Inflammatory macrophage treated with lipopolysaccharide for 1 hour (primary cell): ENCODE measurements at places on chromosomes 6 and 20.

DNA sequence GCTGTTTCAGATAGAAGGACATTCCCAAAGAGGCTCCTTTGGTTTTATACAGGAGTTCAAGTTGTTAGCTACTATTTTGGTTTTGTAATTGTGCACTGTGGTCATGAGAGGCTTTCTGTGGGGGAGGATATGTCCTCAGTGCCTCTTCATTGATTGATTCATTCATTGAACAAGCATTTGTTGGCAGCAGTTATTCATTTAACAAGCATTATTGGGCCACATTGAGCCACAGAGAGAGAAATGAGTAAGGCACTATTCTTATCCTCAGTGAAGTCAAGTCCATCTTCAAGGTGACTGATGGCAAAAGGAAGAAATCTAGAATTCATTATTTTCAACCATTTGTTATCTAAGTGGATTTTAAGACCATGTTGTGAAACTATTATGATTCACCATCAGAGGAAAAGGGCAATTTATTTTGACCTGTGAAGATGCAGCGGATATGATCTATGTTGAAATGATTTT, 697.2 kb upstream of the CITED2 start:
- no peak for DNase-seq

DNA sequence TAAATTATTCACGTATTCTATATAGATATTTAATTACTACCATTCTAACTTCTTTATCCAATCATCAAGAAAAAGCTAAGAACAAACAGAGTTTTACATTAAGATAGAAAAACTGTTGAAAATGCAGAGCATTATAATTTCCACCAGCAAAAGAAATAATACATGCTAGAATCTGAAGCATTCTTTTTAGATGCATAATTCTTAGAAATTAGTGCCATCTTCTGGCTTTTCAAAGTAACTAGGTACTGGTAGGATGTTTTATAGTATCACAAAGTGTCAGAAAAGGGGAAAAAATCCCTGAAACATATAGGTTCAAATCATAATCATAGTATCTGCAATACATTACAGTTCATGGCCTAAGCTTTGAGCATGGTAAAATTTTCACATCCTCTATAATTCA, 178.9 kb downstream of the PHF3 start:
- DNase-seq: no peak

GRCh38 chr6:85640821-85641220, 1.9 kb downstream of the SYNCRIP start:
- DNase-seq: no peak

- DNase-seq: no peak
Measured at GRCh38 chr20:13449868-13450434, 188.8 kb downstream of the TASP1 start.

DNA sequence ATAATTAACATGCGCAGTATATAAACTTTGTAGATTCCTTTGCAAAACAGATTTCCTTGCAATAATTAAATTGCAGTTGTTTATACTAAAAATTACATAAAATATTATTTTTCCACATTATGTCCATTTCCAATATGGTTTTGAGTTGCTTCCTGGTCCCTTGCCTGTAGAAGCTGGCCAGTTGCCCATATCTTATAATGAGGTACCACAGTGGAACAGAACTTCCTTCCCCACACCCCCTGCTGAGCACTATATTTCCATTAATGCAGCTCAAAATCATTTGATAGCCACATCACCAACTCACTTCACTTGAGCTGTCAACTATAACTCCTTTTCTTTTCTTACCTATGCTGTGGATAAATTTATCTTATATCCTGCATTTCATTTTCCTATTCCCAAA, 194.6 kb downstream of the DST start:
- no peak for DNase-seq

DNA sequence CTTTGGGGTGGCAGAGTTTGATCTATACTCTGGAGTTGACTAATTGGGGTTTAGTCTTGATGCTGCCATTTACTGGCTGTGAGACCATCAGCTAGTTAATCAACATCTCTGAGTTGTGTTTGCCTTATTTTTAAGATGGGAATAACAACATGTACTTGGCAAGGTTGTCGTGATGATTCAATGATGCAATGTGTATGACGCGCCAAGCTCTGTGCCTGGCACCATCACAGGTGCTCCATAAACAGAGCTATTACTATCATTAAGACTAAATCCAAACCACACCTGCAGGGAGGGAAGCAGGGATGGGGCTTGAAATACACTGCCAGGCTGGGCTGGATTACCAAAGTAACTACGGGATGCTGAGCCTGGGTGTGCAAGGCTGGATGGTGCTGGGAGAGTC, 60.1 kb upstream of the E2F3 start:
- no peak for DNase-seq

DNA sequence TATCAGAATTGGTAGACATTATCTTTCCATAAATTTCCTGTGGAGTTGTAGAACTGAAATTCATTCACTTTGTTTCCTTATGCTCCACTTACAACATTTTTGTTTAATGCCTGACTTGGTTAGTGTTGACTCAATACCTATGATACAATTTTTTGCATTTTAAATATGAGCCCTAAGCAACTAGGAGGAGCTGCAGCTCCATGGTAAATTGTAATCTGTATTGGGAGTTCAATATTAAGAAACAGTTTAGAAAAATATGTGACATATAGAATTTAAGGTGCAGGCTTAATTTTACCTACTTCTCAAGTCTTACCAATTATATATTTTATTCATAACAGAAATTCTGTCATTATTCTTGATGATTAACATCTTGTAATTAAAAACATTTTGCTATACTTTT, 868.3 kb downstream of the EYS start:
- no peak for DNase-seq

GRCh38 chr20:42979720-42980119, 210.0 kb downstream of the PTPRT start:
- DNase-seq: no peak

- no peak for DNase-seq
Measured at GRCh38 chr6:101816716-101817115, 423.2 kb downstream of the GRIK2 start.

- no peak for DNase-seq
Measured at GRCh38 chr6:132725947-132726607, 12.2 kb upstream of the VNN1 start.

GRCh38 chr6:13677878-13678254, 33.8 kb downstream of the RANBP9 start:
- no peak for DNase-seq

DNA sequence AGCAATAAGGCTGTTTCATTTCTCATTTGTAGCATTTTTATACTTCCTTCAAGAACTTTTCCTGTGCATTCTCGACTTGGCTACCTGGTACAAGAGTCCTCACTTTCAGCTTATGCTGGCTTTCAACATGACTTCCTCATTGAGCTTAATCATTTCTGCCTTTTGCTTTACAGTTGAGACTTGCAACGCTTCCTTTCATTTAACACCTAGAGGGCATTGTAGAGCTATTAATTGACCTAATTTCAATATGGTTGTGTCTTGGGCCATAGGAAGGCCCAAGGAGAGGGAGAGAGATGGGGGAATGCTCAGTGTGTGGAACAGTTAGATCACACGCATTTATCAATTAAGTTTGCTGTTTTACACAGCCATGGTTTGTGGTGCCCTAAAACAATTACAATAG, 37.2 kb downstream of the SLC22A2 start:
- no peak for DNase-seq

- DNase-seq: no peak
Measured at GRCh38 chr20:9408422-9409300, 105.7 kb upstream of the LAMP5 start.

- no peak for DNase-seq
Measured at GRCh38 chr20:48126227-48126740, 341.0 kb upstream of the SULF2 start.

- DNase-seq: no peak
Measured at GRCh38 chr6:139834232-139834631, 459.8 kb upstream of the CITED2 start.

GRCh38 chr20:62657956-62658355, 15.7 kb downstream of the SLCO4A1 start:
- no peak for DNase-seq

GRCh38 chr6:15876406-15876805, 213.6 kb upstream of the DTNBP1 start:
- DNase-seq: peak; percentile 89

DNA sequence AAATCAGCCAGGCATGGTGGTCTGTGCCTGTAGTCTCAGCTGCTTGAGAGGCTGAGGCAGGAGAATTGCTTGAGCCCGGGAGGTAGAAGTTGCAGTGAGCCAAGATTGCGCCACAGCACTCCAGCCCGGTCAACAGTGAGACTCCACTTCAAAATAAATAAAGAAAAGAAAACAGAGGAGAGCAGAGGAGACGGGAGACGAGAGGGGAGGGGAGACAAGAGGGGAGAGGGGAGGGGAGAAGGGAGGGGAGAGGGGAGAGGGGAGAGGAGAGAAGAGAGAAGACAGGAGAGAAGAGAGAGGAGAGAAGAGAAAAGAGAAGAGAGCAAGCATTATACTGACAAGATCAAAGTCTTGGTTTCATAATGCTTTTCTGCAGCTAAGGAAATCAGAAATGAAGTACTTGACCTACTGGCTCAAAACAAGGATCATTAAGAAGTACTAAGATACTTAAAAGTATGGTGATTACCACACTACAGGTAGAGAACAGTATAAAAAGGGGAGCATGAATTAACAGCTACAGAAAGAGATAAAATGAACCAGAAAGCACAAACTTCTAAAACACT, 30.5 kb downstream of the FAM8A1 start:
- DNase-seq: no peak

GRCh38 chr6:116369540-116369939, 1.2 kb upstream of the DSE start:
- no peak for DNase-seq

DNA sequence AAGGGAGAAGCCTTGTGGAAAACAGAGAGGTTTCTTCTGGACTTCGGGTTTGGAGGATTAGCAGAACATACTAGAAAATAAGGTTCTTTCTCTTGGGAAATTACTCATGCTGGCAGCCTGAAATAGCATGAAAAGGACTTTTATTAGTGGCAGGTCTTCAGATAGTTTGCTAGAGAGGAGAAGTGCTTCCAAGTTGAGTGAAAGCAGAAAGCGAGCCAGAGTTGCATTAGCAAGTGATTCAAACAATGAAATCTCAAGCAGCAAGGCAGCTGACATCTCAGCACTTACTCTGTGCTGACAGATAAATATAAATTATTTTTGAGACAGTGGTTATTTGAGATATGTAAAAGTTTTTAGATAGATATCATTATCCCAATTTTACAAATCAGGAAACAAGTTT, 91.9 kb downstream of the PLCB4 start:
- DNase-seq: no peak

DNA sequence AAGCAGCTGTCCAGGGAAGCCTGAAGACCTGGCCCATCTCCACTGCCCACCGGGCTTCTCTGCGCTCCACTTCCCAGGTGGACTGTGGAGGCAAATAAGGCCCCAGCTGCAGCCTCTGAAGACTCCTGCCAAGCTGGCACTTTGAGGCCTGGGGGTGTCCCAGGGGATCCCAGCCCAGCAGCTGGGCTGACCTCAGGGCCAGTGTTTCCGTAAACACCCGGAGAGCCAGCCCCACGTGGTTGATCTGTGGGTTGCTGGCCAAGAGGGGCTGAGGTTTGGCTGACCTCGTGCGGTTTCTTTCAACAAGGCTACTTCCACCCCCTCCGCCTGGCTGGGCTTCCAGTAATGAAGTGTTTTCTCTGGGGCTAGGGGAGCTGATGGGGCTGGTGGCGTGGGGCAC, 12.4 kb upstream of the CCN5 start:
- peak; percentile 55 for DNase-seq

DNA sequence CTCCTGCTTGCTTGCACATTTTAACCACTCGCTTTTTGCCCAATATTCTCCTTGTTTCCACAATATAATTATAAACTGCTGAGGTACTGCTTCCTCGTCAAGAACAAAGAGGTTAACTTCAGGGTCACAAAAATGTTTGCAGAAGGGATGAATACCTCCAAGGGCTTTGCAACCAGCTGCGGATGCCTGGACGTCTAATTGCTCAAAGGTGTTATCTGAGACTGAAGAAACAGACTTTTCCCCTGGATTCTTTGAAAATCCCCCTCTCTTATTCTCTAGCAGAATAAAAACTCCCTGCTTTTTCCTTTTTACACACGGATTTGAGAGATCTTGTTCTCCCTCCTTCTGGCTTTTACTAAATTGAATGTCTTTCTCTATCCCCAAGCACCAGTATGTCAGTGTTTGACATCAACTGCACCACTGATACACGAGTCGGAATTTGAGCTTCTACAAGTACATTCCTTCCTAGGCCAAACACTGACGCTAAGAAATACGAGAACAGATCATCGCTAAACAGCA, 336 bp upstream of the SMPDL3A start:
- no peak for DNase-seq

GRCh38 chr6:24796616-24797290, 2.0 kb downstream of the ARMH2 start:
- DNase-seq: no peak

DNA sequence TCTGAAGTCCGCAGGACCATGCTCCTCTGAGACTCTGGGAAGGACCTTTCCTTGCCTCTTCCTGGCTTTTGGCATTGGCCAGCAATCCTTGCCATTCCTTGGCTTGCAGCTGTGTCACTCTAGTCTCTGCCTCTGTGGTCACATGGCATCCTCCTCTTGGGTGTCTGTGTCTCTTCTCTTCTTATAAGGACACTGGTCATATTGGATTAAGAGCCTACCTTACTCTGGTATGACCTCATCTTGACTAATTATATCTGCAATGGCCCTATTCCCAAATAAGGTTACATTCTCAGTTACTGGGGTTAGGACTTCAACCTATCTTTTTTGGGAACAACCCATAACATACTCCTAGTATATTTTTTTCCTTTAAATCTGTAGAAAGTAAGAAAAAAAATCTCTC, 49.9 kb upstream of the GTSF1L start:
- DNase-seq: no peak

GRCh38 chr20:43529457-43530153, 22.1 kb downstream of the L3MBTL1 start:
- DNase-seq: no peak

DNA sequence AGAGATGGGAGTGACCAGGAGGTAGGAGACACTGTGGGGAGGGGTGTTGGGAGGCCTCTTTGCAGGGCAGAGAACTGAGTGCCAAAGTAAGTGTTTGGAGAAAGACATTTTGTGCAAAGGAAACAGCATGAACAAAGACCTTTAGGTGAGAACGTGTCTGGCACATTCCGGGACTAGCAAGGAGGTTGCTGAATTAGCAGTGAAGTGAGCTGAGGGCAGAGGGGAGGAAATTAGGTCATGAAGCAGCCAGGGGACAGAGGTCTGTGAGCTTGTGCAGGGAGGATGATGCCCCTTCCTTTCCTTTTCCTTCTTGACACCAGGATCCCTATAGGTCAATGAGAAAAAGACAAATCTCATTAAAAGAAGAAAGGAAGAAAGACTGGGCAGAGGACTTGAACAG, 21.4 kb upstream of the AHCY start:
- no peak for DNase-seq

- DNase-seq: peak; percentile 37
Measured at GRCh38 chr6:4805553-4806336, 29.5 kb downstream of the CDYL start.

GRCh38 chr20:56278196-56278595, 29.7 kb downstream of the MC3R start:
- DNase-seq: peak; percentile 25

DNA sequence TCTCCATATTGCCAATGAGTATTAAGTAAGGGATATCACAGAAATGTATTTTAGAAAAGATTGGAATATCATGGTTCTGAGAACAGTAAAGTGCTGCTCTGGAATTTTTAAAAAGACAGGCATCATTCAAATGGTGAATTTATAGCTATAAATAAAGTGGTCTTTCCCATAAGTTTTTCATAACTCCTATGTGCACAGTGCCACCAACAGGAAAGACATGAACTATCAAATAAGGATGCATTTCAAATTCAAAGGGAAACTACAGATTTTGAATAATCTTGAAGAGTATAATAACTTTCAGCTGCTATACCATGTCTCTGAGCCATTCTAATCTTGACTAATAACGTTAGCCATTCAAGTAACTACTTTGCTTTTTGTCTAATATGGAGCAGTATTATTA, 456.8 kb upstream of the GJE1 start:
- DNase-seq: no peak
